ENCODE measurements at places on chromosomes 16 and 17. TPM values are rescaled to one million over a fixed set of nuclear protein-coding genes. Genes with fewer than 3 reads are reported as not detected.

- H3K27me3 ChIP-seq: no peaks in the 10 kb centered on the region
- H3K4me3 ChIP-seq: no peak overlapping the region
- DNase-seq: no peak
- H3K27ac ChIP-seq: no peak overlapping the region
- no peaks in the 10 kb centered on the region for H3K36me3 ChIP-seq
Observed at GRCh38 chr17:63293323-63294075, 152.6 kb downstream of the CYB561 start.

DNA sequence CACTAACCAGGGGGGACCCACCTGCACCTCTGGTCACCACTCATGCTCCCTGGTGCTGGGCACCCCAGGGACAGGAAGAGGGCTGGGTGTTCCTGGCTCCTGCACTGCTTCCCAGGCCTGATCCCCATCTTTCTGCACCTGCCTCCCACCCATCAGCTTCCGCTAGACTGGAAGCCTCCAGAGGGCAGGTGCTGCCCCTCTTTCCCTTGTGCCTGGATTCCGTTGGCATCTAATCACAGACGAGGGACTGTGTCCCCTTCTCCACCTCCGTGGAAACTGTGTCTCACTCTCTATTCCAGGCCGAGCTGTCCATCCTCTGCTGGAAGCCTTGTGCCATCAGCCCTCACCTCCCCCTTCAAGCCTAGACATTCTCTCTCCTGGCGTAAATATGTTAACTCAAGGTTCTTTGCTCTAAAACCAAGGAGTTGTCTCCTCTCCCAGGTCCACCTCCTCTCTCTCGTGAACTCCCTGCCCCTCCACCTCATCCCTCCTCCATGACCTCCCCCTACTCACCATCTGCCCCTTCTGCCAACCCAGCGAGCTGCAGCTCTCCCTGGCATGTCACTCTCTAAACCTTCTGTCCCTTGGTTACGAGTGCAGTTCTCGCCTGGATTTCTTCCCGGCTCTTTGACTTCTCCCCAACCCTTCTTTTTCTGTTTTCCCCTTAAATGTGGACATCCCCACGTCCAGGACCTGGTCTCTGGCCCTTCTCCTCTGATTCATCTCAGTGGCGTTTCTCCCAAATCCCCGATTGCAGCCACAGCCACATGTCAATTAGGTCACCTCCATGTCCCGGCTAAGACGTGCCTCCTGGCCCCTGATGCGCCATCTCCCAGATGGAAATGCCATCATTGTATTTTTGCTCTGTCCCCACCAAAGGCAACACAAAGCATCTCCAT is 107.7 kb downstream of the SEC14L1 start:
- peaks cover 8% of the 10 kb centered on the region for H3K4me1 ChIP-seq
- no peaks in the 10 kb centered on the region for H3K27me3 ChIP-seq
- H3K36me3 ChIP-seq: no peaks in the 10 kb centered on the region
- H3K4me3 ChIP-seq: no peak overlapping the region

Gene SRRM2
- total RNA-seq: 621 TPM

Gene CACNG3
- not detected for total RNA-seq

GRCh38 chr16:1950559-1950958 is 3.9 kb downstream of the RPL3L start:
- no peak overlapping the region for H3K27ac ChIP-seq
- no peak for DNase-seq
- no peaks in the 10 kb centered on the region for H3K4me1 ChIP-seq

Gene ZNF747
- total RNA-seq: 11.6 TPM

- no peak overlapping the region for H3K27ac ChIP-seq
- no peaks in the 10 kb centered on the region for H3K4me1 ChIP-seq
- peak; percentile 69 for DNase-seq
- H3K4me3 ChIP-seq: no peak overlapping the region
- no peaks in the 10 kb centered on the region for H3K36me3 ChIP-seq
Observed at GRCh38 chr17:70552230-70552981, 383.1 kb downstream of the KCNJ2 start.

GRCh38 chr16:24816688-24817087 is 29.1 kb upstream of the SLC5A11 start:
- no peak overlapping the region for H3K27ac ChIP-seq
- H3K4me3 ChIP-seq: no peak overlapping the region
- H3K36me3 ChIP-seq: peaks cover 29% of the 10 kb centered on the region
- H3K27me3 ChIP-seq: no peaks in the 10 kb centered on the region
- peaks cover 5% of the 10 kb centered on the region for H3K4me1 ChIP-seq

GRCh38 chr17:57641761-57642160 is 103.3 kb downstream of the CCDC182 start:
- no peak overlapping the region for H3K27ac ChIP-seq
- peaks cover 2% of the 10 kb centered on the region for H3K36me3 ChIP-seq
- no peaks in the 10 kb centered on the region for H3K27me3 ChIP-seq
- no peak for DNase-seq
- no peak overlapping the region for H3K4me3 ChIP-seq

- H3K27me3 ChIP-seq: no peaks in the 10 kb centered on the region
- no peaks in the 10 kb centered on the region for H3K4me1 ChIP-seq
- no peak overlapping the region for H3K27ac ChIP-seq
- no peaks in the 10 kb centered on the region for H3K36me3 ChIP-seq
- DNase-seq: peak; percentile 85
Observed at GRCh38 chr16:2983706-2984136, 3.5 kb upstream of the PKMYT1 start.

Gene ELMO3
- 24.2 TPM for total RNA-seq

GRCh38 chr16:5751216-5751615 is 653.6 kb upstream of the EEF2KMT start:
- no peak overlapping the region for H3K27ac ChIP-seq
- H3K4me1 ChIP-seq: no peaks in the 10 kb centered on the region
- H3K36me3 ChIP-seq: no peaks in the 10 kb centered on the region
- H3K4me3 ChIP-seq: no peak overlapping the region
- DNase-seq: no peak

DNA sequence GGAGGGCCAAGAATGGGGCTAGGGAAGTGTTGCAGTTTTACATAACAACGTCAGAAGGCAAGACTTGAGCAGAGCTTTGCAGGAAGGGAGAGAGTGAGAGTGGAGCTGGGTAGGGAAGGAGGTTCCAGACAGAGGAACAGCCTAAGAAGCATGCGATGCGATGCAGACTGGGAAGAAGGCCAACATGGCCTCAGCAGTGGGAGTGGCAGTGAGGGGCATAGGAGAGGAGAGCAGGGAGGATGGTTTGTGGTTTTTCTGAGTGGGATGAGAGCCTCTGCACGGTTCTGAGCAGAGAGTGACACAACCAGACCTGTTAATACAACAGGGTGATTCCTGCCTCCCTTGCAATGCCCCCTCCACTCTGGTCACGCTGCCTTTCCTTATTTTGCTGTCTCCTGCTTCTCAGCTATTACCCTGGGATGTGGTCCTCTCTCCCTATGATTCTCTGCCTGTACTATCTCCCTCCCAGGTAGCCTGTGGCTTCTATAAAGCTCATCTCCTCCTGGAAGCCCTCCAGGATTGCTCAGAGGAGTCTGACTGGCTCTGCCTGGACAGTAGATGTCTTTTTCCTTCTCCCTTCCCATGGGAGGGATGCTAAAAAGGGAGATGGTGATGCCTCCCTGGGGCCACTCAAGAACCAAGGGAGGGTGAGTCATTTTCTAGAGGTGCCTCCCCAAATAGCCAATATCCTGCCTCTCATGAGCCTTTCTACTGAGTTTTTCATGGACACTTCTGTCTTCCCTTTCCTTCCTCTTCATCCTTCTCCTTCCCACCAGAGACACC is 38.7 kb upstream of the NGFR start:
- no peak overlapping the region for H3K27ac ChIP-seq
- DNase-seq: peak; percentile 38
- H3K4me1 ChIP-seq: no peaks in the 10 kb centered on the region
- no peaks in the 10 kb centered on the region for H3K36me3 ChIP-seq
- no peak overlapping the region for H3K4me3 ChIP-seq

DNA sequence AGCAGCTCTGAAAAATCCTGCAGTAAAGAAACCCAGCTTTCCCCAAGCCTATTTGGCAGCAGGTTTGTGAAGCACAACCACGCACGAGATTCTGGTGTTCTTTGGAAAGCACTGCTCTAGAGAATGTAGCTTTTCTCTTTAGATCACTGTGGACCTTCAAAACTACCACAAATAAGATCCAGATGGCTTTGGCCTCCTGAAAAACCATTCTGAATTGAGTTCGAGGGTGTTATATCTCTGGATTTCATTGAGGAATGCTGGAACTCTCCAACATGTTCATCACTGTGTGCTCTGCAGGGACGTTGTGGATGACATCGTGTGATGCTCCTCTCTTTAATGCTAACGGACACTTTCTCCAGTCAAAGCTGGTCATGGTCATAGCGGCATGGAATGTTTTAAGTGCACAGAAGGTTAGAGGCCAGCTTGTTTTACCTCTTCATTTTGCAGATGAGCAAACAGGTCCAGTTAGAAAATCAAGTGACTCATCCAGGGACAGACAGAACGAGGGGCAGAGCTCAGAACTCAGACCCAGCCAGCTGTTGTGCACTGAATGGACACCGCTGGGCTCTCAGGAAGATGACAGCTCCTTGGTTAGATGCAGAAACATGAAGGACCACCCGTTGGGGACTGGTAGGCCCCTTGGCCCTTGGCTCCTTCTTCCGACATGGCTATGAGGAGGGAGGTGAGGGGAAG is 37.2 kb downstream of the CCDC42 start:
- no peak overlapping the region for H3K4me3 ChIP-seq
- H3K4me1 ChIP-seq: no peaks in the 10 kb centered on the region
- H3K27ac ChIP-seq: no peak overlapping the region
- H3K27me3 ChIP-seq: no peaks in the 10 kb centered on the region
- H3K36me3 ChIP-seq: no peaks in the 10 kb centered on the region

Gene CCL7
- total RNA-seq: not detected

DNA sequence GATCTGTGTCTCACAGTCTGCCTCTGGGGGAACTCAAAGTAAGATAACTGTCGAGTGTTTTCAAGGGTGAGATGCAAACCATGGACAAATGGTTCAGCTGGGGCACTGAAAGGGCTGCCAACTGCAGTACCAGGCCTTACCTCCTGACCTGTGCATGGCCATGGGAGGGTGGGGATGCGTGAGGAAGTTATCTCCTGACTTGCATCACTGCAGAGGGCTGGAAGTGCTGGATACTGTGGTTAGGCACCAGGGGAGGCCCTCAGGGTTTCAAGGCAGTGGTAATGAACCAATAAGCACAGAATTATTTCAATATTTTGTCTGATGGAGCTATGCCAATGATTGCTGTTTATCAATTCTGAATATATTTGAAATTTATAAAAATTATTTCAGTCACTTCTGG is 159.2 kb downstream of the CYLD start:
- H3K4me1 ChIP-seq: no peaks in the 10 kb centered on the region
- no peak for DNase-seq
- no peak overlapping the region for H3K4me3 ChIP-seq
- H3K27me3 ChIP-seq: no peaks in the 10 kb centered on the region
- H3K27ac ChIP-seq: no peak overlapping the region

Gene WNK4
- total RNA-seq: 14.9 TPM

Gene TMEM132E
- 1.1 TPM for total RNA-seq

DNA sequence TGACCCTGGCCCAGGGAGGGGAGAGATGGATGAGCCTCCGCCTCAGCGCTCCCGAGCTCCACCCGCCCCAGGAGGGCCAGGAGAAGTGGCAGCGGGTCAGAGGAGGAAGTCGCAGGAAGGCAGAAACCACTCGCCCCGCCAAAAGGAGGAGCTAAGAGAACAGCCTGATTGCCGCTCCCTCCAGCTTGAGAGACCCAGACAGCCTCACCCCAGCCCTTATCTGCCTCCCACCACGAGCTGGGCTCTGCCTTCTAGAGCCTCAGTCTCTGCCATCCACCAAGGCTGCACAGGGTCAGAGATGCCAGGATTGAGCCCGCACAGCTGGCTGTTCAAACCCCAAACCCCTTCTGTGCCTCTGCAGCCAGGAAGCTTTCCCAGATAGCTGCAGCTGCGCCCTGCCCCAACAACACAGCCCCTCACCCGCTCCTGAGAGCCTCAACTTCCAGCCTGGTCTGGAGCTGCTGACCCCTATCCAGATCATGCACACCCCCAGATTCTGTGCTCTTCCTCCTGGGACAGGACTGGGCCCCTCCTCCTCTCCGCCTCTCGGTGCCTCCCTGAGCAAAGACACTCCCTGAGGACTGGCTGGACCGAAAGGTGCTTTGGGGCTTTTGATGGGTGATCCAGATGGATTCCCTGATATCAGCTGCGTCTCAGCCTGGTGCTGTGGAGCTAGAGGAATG is 1.0 kb upstream of the ATP2A3 start:
- H3K27me3 ChIP-seq: peaks cover 5% of the 10 kb centered on the region
- H3K36me3 ChIP-seq: no peaks in the 10 kb centered on the region
- no peaks in the 10 kb centered on the region for H3K4me1 ChIP-seq

Gene CBLN1
- total RNA-seq: 0.25 TPM

GRCh38 chr16:71919035-71919434 is 23.7 kb downstream of the IST1 start:
- no peak overlapping the region for H3K4me3 ChIP-seq
- no peak overlapping the region for H3K27ac ChIP-seq
- H3K36me3 ChIP-seq: peaks cover 40% of the 10 kb centered on the region
- H3K27me3 ChIP-seq: no peaks in the 10 kb centered on the region
- no peak for DNase-seq

Gene ENPP7
- 0.94 TPM for total RNA-seq

Gene IQCK
- 38.1 TPM for total RNA-seq

Gene MMP25
- 1.7 TPM for total RNA-seq

GRCh38 chr17:28370035-28370743 is at the start of gene VTN:
Gene VTN (minus strand): TSS chr17:28370307. CDS start chr17:28370203, 104 bp downstream.
- no peak within 1 kb of the TSS for H3K4me3 ChIP-seq
- H3K27me3 ChIP-seq: no peaks in the 10 kb centered on the region
- H3K4me1 ChIP-seq: peaks cover 3% of the 10 kb centered on the region
- DNase-seq: peak; percentile 92
- no peak within 1 kb of the TSS for H3K27ac ChIP-seq

DNA sequence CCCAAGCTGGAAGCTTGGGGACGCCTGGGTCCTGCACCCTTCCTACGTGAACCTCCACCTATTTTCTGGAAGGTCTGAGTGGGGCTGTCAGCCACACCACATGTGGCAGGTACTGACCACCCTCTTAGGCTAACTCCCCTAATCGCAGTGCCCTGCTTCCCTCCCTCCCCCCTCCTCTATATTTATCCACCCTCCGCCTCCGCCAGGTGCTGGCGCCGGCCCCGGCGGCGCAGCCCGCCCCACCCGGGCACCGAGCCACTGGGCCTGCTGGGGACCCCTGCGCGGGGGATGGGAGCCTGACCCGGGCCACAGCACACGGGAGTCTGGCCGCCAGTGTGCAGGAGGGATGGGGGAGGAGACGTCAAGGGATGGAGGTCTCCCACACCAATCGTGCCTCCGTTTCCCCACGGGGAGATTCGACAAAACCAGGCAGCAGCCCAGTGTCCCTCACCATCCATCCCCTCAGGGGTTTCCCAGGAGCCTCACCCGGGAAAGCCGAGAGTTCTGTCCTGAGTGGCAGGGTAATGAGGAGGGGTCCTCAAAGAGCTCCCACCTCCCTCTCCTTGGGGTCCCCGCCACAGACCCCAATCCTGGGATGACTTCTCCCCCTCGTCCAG is 1.3 kb downstream of the PLEKHH3 start:
- DNase-seq: no peak
- peak overlapping the region; percentile 73 for H3K4me3 ChIP-seq
- no peaks in the 10 kb centered on the region for H3K4me1 ChIP-seq

All from kidney (tissue), 22 donors.